ENCODE measurements at places on chromosomes 16 and 17.
A peak's percentile ranks its signal among the peaks of the same experiment; 100 is the strongest.

DNA sequence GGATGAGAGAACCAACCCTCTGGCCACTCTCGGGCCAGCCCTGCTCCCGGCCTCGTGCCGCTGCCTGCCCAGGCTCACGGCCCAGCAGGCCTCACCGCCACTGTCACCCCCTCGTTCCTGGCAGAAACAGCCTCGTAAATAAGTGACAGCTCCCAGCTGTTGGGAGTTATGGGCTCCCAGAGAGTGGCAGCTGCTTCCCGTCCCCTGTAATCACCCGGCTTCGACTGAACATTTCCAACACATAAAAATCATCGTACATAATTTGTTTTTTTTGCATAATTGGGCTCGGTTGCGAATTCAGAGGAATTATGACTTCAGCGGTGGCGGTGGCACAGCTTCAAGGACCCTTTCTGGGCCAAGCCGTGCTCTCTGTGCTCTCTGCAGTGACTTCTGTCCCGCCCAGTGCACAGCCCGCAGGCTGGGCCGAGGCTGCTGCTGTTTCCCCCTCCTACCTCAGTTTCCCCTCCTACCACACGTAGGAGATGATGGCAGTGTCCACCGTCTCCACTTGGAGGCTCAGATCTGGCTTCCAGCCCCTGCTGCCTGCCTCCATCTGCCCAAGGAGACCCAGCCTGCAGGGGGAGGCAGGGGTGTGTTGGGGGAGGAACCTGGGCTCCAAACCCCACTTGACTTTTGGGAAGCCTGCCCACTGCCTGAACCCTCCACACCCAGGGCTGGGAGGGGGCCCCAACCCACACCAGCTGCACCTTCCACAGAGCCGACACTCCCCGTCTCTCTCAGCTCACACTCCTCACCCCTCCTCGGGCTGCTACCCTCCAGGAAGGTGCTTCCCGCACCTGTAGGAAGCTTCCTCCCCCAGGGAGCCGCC, 84.9 kb downstream of the RTN4RL1 start:
- DNase-seq, result no peak

- peak; percentile 7 for DNase-seq
Measured at GRCh38 chr16:88479793-88480760, 27.0 kb downstream of the ZFPM1 start.

- no peak for DNase-seq
Measured at GRCh38 chr16:62692685-62693084, 656.4 kb upstream of the CDH8 start.

- DNase-seq, result no peak
Measured at GRCh38 chr16:72442385-72443158, 270.6 kb upstream of the PMFBP1 start.

- DNase-seq, result no peak
Measured at GRCh38 chr17:8124350-8125153, 646 bp upstream of the HES7 start.

- no peak for DNase-seq
Measured at GRCh38 chr16:53453928-53454327, 19.7 kb downstream of the RBL2 start.

DNA sequence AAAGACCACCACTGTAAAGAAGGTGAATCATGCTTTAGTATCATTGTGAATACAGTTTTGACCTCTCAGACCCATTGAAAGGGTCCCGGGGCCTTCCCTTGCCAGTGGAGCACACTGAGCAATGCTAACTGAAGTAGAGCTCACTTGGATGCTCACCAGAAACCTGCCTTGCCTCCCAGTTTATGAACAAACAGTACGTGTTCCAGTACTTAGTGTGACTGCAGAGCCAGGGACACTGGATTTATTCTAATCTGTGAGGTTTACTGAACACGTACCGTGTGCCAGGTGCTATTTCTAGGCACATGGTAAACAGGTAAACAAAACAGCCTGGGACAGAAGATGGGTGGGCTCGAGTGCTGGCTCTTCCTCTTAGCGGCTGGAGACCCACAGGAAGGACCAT, 79.6 kb downstream of the FOXL1 start:
- no peak for DNase-seq

DNA sequence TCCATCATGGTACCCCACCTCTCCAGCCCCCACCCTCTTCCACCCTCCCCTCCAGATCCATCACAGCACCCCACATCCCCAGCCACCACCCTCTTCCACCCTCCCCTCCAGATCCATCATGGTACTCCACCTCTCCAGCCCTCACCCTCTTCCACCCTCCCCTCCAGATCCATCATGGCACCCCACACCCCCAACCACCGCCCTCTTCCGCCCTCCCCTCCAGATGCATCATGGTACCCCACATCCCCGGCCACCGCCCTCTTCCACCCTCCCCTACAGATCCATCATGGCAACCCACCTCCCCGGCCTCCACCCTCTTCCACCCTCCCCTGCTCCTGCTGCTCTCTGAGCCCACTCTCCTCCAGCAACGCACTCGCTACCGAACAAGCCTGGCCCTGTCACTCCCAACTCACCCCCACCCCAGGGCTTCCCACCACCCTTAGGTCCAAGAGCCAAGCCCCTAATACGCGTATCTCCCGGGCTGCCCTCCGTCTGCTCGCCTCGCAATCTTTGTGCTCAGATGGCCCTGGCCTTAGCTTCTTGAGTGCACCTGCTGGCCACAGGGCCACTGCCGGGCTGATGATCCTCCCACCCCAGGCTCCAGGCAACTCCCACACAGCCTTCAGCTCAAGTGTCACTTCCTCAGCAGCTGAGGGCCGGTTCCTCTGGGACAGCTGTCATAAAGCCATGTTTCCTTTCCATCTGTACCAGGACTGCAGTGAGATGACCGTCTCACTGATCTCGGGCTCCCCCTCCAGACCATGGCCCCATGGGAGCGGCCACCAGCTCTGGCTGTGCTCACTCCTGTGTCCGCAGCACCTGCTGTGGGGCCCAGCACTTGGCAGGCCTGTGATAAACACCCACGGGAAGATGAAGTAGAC, 25.5 kb downstream of the KDM8 start:
- no peak for DNase-seq

DNA sequence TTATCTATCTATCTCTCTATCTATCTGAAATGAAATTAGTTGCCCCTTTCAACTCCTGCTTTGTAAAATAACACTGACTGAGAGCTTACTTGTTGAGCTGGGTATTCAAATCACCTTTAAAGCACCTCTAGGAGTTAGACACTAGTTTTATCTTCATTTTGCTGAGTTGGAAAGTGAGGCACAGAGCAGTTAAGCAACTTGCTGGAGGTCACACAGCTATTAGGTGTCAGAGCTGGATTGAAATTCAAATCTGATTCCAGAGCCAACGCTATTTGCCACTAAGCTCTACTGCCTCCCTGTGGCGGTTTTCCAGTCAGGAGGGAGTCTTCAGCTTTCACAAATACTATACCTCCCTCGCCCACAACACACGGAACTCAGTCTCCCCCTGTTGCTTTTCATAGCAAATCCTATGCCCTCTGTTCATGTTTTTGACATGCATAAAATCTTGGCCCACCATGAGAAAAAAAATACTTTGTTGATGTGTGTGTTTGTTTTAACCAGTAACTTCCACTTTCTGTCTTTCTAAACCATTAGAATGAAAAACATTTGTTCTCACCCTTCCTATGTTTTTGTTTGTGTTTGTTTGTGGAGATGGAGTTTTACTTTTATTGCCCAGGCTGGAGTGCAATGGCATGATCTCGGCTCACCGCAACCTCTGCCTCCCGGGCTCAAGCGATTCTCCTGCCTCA, 74.8 kb upstream of the SMURF2 start:
- no peak for DNase-seq

- DNase-seq, result no peak
Measured at GRCh38 chr17:3827124-3827773, 18.8 kb downstream of the NCBP3 start.

DNA sequence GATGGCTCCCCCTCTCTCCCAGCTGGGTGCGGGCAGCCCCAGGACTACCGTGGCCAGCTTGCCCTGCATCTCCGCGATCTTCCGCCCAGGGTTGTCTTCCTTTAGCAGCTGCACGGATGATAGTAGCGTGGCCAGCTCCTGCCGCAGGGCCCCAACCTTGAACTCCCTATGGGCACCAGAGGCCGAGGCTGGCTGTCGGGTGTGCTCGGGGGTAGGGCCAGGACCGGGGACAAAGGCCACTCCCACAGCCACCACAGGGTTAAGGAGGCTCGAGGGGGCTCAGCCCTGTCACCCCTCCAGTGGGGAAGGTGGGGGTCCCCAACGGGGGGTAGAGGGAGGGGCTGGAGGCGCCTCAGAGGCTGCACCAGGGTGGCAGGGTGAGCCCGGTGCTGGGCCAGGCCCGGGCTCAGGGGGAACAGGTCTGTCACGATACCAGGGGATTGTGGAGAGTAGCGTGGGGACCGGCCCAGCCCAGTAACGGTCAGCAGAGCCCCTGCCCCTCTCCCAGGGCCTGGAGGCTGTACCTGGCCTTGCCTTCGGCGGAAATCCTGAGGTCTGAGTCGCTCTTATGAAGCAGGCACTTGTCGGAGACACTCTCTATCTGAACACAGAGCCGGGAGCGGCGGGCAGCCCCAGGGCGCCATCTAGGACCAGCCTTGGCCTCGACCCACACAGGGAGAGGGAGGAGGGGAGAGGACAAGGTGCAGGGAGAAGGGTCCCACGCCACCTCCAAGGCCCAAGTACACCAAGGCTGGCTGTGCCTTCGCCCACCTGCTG, 5.2 kb downstream of the PERCC1 start:
- DNase-seq, result no peak

DNA sequence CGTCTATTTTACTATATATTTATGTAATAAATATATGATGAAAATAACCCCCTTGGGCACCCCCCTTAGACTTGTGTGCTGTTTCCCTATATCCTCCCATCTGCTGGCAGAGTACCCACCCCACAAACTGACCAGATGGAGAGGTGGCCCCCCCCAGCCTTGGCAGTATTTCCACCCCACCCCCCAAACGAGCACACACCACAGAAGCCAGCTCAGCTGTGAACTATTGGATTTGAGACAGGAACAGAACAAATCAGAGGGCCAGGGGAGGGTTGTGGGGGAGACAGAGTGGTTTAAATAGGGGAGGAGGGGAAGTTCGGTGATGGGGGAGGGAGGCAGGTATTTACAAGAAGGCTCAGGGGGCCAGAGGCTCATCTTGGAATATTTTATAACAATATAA, 7.8 kb downstream of the NR1D1 start:
- no peak for DNase-seq

GRCh38 chr16:31201582-31202413, 762 bp downstream of the PYCARD start:
- no peak for DNase-seq

DNA sequence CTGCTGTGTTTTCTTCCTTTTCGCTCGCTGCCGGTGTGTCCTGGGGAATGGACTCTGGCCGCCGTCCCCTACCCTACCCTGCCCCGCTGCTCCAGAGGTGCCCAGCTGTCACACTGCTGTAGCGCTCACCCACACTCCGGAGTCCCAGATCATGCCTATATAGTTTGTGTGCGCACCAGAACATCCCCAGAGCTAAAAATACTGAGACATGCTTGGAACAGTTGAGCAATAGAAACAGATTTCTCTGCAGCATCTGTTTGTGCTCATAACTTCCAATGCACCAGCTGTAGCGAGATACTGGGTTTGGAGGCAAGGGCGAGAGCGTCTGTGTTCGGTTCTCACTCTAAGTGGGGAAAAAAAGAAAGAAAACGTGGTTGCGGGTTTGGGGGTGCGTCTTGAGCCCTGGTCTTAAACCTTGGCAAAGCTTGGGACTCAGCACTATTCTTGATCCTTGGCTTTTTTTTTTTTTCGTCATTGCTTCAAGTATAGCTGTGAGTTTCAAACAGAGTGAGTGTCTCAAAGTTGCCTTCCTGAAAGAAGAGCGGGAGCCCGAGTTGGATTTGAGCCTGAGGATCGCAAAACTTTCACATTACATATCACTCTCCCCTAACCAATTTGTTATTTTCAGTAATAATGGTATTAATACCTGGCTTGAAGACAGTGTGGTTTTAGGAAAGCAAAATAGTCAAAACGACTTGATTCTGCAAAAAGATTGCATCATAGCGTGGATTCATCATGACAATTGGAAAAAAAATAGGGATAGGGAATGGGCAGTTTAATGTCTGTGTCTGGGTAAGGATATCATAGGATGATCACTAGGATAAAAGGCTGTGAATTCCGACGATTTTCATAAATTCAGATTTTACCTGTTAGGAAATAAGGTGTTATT, 621 bp downstream of the KCNJ2 start:
- DNase-seq, result no peak

- peak; percentile 57 for DNase-seq
Measured at GRCh38 chr16:28984619-28985135, at the start of gene LAT. LAT (plus strand) TSS chr16:28985052; CDS start chr16:28985418, 366 bp downstream.
